Stimulated activated naive CD8-positive, alpha-beta T cell treated with anti-CD3 and anti-CD28 coated beads, Interleukin-15, amount 100 ng/mL, for 72 hours (primary cell): ENCODE measurements at places on chromosomes 1 and 21.

DNA sequence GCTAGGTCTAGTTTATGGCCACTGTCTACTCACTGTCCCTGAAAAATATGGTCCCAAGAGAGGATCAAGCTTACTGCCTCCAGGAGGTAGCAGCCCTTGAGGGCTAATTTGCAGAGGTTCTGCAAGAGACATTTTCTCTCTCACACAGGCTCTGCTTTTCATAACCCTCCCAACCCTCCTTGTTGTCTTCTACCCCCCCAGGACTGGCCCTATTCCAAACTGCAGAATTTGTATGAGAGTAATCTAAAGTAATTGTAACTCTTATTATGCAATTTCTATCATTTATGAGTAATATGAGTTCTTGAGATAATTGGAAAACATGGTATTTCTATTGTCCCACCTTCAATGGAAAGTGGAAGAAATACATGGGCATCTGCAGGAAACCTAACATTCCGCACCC, 70.4 kb upstream of the CD55 start:
- DNase-seq: no peak

DNA sequence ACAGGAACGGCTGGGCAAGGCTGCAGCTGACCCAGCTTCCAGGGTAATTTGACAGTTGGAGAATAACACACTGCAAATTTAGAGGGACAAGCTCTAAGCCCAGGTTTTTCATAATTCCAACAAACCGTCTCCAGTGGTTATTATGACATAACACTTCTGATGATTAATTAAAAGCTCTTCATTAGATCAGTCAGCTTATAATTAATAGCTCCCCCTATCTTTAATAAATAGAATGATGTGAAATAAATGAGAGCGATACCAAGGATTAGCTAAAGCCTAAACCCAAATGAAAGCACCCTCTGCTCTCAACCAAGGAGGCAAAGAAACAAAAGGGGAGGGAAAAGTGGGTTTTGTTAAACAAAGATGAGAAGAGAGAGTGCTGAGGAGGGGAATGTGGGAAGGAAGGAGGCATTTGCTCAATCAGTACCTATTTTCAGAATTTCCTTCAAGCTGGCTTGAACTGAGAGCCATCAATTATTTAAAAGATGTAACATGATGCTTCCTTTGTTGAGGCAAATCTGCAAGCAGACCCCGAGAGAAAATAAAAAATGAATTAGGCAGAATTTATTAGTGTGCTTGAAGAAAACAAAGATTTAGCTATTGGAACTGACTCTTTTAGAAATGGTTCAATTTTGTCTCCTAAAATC, 221.8 kb upstream of the ESRRG start:
- no peak for DNase-seq

GRCh38 chr1:86429122-86429725, 5.3 kb downstream of the CLCA2 start:
- DNase-seq: no peak

GRCh38 chr1:201518071-201518470, 11.1 kb upstream of the CSRP1 start:
- no peak for DNase-seq

DNA sequence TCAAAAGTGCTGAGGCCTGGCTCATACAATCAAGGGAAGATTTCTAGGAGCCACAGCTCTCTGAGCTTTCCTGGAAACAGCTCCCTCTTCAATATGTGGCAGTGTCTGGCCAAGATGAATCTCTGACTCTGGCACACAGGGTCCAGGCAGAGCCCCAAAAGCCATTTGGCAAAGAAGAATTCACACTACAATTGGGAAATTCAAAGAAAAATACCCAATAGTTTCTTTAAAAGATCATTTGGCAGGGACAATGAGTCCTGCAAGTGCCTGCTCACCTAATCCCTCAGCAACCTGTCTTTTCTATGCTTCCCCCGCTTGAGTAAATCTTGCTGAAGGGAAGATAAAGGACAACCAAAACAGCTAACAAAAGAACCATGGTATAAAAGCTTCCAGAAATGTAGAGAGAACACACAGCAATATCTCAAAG, 124.6 kb downstream of the TGFBR3 start:
- no peak for DNase-seq

- DNase-seq: peak; percentile 41
Observed at GRCh38 chr21:17818186-17819113, 706 bp downstream of the C21orf91 start.

DNA sequence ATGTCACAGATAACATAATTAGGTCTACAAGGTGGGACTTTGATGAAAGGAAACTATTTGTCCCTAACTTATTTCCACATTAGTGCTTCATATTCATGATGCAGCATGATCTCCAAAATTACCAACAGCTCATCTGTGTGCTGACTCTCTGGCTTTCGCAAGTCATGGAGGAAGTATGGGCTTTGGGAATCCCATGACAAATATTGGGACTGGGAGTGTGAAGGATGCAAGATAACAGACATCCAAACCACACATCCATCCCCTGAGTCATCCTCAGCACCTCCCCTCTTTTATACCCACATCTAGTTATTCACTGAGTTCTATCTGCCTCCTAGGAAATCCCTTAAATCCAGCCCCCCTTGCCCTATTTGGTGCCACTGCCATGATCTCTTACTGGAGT, 102.8 kb upstream of the COL24A1 start:
- no peak for DNase-seq

DNA sequence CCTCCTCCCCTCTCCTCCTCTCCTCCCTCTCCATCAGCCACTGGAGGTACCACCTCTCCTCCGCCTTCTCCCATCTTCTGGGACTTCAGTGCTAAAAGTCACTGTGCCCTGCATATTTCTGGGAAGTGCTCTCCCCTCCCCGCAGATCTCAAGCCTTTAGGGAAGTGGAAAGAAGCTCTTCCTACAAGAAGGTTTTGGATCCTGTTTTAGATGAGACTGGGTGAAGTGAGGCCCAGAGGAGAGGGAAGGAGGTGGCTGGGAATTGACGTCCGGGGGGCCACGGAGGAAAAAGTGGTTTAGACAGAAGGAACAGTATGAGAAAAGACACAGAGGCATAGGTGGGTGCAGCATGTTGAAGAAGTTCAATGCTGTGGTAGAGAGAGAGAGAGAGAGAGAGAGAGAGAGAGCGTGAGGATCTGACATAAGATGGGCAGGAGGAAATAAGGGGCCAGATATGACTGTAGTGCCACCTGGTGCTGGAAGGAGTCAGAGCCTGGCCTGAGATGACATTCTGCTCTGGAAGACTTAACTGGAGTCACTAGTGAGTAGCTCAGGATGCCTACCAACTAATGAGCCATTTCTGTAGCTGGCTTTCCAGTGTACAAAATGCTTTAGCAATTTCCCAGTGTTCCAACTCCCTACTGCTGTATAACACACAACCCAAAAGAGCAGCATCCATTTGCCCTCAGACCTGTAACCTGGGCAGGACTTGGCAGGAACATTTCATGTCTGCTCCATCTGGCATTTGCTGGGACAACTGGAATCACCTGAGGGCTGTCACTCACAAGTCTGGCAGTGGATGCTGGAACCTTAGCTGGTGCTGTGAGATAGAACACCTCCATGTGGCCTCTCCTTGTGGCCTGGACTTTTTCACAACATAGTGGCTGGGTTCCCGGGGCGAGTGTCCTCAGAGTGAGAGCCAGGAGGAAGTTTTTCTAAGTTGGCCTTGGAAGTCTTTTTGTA, 16.6 kb upstream of the ZSCAN20 start:
- peak; percentile 26 for DNase-seq
